ENCODE measurements at places on chromosomes 3 and 15.

DNA sequence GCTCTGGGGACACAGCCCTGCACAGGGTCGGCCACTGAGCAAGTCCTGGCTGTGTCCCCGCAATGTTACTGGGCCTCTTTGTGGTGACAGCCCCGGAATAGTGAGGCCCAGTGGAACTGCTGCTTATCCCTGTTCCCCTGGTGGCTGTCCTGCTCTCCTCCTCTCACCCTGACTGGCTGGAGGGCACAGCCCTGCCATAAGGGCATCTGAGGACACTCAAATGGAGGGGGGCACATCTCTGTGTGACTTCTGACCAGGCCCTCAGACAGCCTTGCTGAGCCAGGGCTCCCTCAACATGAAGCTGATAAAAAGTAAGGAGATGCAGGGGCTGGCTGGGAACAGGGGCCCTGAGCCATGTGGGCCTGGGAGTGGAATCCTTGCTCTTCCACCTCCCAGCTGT lies 127.4 kb upstream of the ATP2B2 start:
- DNase-seq: no peak

- no peak for DNase-seq
These were observed 713 bp upstream of the MUC13 start for GRCh38 chr3:124935264-124935663.

DNA sequence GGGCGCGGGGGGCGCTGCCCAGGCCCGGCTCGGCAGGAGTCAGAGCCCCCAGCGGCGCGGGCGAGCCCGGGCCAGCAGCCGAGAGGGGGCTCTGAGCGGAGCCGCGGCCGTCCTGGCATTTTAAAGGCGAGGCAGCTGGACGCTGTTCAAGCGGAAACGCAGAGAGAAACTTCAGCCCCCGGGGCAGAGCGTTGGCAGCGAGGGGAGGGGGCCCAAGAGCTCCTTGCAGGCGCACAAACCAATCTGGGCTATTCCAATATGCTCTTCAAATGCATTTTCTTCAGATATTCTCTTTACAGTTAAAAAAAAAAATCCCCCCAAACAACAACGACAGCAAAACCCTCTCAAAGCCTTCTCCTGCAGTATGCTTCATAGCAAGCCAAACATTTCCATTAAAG lies at the start of gene CTXND1:
TSS of gene CTXND1 (minus strand) at position 93 of the 398 bp plus-strand sequence. CDS start 50,264 bp downstream, outside the sequence.
- DNase-seq: no peak

GRCh38 chr3:150544726-150545125 lies 1.6 kb downstream of the SERP1 start:
- DNase-seq: no peak

GRCh38 chr15:35921046-35921445 lies 375.1 kb upstream of the DPH6 start:
- DNase-seq: no peak

GRCh38 chr15:90101130-90101968 lies 919 bp downstream of the IDH2 start:
- peak; percentile 58 for DNase-seq

DNA sequence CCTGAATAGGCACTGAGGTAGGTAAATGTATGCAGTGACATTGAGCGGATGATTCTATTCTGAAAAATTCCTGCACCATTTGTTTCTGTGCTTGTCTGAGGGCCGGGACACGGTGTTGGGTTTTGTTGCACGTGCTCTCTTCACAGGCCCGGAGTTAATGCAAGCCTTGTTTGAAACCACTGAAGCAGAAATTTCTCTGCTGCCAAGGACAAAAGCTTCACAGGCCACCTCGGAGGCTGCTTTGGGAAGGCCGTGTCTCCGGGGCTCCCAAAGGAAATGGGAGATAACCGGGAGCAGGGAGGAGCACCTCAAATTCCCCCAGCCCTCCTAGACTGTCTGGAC lies 179.4 kb downstream of the OPA1 start:
- DNase-seq: no peak

- no peak for DNase-seq
These were observed 93.7 kb downstream of the NPTN start for GRCh38 chr15:73539212-73540128.

GRCh38 chr3:145191543-145191942 lies 969.4 kb downstream of the PLOD2 start:
- DNase-seq: no peak

- no peak for DNase-seq
These were observed 44.3 kb upstream of the TLE3 start for GRCh38 chr15:70142072-70142321.

GRCh38 chr15:73857193-73857920 lies 16.0 kb upstream of the TBC1D21 start:
- no peak for DNase-seq

GRCh38 chr15:78263351-78263781 lies 996 bp upstream of the DNAJA4 start:
- DNase-seq: peak; percentile 25

GRCh38 chr3:10319251-10319650 lies 1.7 kb downstream of the SEC13 start:
- DNase-seq: no peak

- no peak for DNase-seq
These were observed 1.9 kb downstream of the CPNE4 start for GRCh38 chr3:132032959-132033358.

DNA sequence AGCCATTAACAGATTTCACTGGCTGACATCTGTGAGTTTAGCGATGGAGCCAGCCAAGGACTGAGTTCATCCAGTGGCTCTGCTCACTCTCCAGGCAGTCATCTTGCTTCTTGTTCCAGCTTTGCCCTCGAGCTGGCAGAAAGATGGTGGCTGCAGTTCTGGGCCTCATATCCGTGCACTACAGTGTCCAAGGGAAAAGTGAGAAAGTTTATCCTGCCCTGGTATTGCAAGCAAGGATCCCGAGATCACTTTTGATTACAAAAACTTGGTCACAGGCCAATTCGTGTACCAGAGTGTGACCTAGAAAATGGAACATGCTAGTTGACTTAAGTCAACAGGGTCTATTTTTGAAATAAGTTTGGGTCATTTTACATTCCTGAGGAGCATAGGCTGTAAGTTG lies 288.0 kb upstream of the CHRM5 start:
- no peak for DNase-seq

DNA sequence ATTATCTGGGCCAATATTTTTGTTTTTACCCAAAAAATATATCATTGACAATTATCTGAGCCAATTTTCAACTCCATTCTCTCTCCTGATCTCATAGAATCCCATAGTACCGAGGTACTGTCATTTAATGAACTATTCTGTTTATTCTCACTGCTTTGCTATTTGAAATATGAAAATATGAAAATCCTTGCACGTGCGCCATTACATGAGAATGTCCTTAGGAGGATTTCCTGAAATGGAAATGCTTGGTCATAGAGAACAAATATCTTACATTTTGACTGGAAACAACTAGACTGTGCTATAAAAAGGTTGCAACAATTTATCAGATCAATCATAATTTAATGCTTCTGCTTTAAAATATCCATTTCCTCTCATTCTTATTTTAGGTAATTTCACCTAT lies 18.3 kb downstream of the FRMD4B start:
- DNase-seq: no peak

DNA sequence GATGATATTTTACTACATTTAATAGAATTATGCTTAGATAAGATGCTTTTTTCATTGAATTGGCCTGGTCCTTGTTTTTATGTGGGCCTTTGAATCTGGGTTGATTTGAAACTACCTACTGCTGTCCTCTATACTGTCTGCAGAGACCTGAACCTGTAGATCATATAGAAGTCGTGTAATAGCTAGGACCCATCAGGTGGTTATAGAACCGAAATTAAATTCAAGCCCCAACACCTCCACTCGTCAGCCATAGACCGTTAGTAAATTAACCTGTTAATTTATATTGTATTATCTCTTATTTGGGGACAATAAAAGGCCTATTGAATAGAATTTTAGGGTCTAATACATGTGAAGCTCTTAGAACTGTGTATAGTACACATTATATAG lies 108.4 kb downstream of the MBNL1 start:
- no peak for DNase-seq

- DNase-seq: no peak
These were observed 5.9 kb downstream of the SLC49A4 start for GRCh38 chr3:122800706-122801237.

- no peak for DNase-seq
These were observed 9.8 kb upstream of the TM4SF4 start for GRCh38 chr3:149464542-149465328.

DNA sequence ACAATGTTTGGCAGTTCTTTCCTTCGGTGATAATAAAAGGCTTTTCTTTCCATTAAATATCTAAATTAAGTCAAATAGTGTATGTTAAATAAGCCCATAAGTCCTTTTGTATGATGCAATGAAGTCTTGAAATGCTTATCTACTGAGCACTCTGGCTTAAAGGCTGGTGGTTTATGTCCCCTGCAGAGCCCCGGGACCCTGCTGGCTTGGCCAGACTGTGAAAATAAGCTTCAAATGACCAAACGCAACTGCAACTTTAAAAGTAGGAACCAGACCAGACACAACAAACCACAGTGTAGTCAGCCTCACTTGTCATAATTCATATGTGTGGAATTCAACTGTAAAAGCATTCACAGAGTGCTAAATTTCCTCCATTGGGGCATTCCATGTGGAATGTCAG lies 72.5 kb downstream of the FOXP1 start:
- DNase-seq: no peak

DNA sequence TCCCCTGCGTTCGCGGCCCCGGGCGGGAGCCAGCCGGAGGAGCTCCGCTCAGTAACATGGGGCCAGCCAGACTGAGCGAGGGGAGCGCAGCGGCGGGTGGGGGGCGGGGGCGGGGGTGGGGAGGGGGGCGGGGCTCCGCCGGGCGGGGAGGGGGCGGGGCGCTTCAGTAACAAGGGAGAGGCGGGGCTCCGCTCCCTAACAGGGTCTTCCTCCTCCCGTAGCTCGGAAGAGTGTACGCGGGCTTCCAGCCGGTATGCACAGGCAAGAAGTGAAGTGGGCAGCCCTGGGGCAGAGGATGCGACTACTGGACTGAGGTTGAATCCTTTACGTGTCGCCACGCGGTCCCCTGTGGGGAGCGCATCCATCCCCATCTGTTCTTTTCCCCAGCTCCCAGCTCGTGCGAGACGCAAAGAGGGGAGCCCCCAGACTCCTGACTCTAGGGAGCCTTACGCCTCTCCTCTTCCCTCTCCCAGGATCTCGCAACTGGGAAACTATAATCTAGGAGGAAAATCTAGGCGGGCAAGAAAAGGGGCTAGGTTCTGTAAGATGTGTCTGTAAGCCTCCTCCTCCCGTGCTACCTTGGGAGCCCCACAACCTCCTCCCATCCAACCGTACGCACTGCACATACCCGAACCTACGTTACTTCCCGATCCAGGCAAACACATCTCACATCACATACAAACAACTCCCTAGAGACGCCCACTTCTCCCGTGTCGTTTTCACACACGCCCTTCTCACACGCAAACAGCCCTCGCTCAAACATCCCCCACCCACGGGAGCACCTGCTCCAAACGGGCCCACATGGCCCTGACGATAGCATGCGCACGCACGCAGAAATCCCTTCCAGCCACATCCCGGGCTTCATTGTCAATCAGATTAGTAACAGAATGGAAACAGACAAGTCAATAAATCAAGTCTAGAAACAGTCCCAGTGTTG lies at the start of gene SHF:
TSS of gene SHF (minus strand) at position 73 of the 937 bp plus-strand sequence. CDS start at position 58, 15 bp downstream.
- peak; percentile 51 for DNase-seq

- no peak for DNase-seq
These were observed 795.1 kb downstream of the FHIT start for GRCh38 chr3:60456180-60456579.

DNA sequence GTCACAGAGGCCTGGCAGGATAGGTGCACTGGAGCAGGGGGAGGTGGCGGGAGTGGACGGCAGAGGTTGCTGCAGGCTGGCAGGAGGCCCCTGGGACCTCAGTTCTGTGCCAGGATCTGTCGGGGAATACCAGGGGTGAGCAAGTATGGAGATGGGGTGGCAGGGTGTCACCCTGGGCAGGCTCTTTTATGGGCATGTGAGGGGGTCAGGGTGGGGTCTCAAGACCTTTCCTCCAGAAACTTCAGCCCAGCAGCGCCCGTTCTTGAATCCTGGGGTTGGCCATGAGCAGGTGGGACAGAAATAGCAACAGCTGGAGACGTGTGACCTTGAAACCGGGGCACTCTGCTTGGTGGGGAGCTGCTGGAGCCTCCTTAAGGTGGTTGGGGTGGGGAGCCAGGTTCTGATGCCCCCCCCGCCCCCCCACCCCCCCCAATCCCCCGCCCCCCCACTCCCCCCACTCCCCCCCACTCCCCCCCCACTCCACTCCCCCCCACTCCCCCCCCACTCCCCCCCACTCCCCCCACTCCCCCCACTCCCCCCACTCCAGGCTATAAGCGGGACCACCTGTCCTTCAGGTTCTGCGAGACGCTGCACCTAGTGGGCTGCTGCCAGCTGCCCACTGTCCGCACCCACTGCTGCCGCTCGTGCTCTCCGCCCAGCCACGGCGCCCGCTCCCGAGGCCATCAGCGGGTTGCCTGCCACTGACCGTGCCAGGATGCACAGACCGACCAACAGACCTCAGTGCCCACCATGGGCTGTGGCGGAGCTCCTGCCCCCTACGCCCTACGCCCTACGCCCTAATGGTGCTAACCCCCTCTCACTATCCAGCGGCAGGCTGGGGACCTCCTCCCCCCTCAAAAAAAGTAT lies 84.9 kb downstream of the TBC1D2B start:
- DNase-seq: no peak

- DNase-seq: no peak
These were observed 179.4 kb downstream of the CDIN1 start for GRCh38 chr15:36758800-36759199.

GRCh38 chr3:187630404-187630803 lies 39.8 kb downstream of the SST start:
- no peak for DNase-seq

DNA sequence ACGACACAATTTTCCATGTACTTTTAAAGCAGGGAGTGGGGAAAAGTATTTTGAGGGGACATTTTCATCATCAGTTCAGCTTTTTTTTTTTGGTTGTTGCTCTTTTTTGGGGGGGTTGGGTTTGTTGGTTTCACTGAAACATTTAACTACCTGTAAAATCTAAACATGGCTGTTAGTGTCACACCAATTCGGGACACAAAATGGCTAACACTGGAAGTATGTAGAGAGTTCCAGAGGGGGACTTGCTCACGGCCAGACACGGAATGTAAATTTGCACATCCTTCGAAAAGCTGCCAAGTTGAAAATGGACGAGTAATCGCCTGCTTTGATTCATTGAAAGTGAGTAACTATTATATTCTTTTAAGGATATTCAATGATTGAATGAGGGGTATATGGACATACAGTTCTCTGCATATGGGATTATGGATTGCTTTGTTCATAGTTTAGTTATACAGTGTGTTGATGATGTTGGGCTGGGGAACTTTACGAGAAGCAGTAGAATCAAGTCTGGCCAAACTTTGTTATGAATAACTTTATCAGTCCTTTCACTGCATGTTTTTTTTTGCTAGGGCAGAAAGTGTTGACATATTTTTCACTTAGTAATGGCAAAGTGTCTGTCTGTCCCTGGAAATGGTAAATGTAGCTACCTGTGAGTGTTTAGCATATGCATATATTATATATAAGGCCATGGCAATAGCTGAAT lies 31.5 kb downstream of the MBNL1 start:
- no peak for DNase-seq

DNA sequence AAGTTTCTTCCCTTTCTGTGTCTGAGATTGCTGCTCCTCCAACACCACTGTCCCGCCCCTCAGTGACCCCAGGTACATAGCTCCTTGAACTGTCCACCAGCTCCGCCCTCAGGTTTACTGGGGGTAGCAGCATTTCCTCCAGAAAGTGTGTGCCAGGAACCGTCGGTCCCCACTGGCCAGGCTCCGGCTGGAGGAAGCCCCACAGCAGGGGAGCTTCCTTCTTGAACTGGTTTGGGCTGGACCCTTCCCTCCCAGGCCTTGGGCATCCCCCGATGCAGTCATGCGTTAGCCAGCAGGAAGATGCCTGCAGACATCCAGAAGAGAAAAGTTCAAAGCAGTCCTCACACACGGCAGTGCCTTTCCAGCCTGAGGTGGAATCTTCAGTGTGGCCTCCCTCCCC lies 19.7 kb downstream of the PAK6 start:
- no peak for DNase-seq

- no peak for DNase-seq
These were observed 83.9 kb upstream of the CDAN1 start for GRCh38 chr15:42820811-42821210.

Data from activated CD8-positive, alpha-beta T cell treated with anti-CD3 and anti-CD28 coated beads, Interleukin-2, amount 10 ng/mL, durations not matched to agents 7 days and 5 days (primary cell).